ENCODE measurements at places on chromosomes 4 and X.

GRCh38 chr4:97238956-97239666 is 904.2 kb downstream of the STPG2 start:
- DNase-seq: no peak

- DNase-seq: peak; percentile 15
Observed at GRCh38 chr4:101282076-101282844, 65.1 kb downstream of the PPP3CA start.

DNA sequence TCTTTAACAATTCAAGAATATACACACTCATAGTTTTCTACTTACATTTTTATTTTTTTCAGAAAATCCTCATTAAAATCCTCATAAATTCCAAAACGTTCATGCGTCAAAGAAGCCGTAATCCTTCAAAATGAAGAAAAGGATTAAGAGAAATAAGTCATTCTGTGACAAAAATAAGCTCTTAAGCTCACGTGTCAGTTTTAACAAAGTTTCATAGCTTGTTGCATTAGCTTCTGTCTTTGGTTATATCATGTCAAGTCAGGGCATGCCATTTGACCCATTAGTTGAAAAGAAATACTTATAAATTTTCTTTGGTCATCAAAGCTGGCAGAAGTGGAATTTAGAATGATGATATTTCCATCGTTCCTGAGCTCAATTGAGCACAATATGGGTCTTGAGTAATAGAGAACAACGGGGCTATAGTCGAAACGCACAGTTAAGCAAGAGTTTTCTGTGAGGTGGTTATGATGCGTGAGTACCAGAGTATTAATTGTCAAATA is 185.2 kb upstream of the CTSO start:
- no peak for DNase-seq

DNA sequence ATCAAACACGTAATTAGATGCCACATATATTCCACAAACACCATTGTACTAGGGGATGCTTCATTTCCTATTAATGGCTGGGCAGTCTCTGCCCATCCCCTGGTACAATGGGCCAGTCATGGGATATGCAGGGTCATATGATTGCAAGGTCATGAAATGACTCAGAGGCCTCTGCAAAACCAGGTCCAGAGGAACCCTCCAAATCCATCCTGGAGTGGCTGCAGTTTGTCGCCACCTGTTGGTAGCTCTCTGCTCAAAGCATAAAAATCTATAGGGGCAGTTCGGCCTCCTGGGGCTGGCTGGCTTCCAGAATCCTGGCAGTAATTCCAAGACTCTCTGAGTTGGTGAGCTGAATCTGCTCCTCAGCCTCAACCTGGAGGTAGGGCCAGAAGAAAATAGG is 22.9 kb upstream of the PUDP start:
- peak; percentile 28 for DNase-seq

GRCh38 chr4:167688660-167689142 is 403.6 kb upstream of the ANXA10 start:
- DNase-seq: no peak

GRCh38 chrX:44731160-44731559 is 112.7 kb upstream of the DUSP21 start:
- DNase-seq: no peak

DNA sequence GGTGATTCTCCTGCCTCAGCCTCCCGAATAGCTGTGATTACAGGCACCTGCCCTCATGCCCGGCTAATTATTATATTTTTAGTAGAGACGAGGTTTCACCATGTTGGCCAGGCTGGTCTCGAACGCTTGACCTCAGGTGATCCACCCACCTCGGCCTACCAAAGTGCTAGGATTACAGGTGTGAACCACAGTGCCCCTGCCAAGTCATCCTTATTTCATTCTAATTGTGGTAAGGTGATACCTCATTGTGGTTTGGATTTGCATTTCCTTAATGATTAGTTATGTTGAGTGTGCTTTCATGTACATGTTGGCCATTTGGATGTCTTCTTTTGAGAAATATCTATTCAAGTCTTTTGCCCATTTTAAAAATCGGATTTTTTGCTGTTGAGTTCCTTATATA is 93.0 kb downstream of the USP9X start:
- DNase-seq: peak; percentile 25

Measured in CD4-positive, alpha-beta T cell treated with Interleukin-2 at 100 ng/mL for 4 hours (primary cell).